H1 (cell line): ENCODE measurements at places on chromosomes 6 and 20. TPM values are rescaled to one million over a fixed set of nuclear protein-coding genes. Genes with fewer than 3 reads are reported as not detected.

DNA sequence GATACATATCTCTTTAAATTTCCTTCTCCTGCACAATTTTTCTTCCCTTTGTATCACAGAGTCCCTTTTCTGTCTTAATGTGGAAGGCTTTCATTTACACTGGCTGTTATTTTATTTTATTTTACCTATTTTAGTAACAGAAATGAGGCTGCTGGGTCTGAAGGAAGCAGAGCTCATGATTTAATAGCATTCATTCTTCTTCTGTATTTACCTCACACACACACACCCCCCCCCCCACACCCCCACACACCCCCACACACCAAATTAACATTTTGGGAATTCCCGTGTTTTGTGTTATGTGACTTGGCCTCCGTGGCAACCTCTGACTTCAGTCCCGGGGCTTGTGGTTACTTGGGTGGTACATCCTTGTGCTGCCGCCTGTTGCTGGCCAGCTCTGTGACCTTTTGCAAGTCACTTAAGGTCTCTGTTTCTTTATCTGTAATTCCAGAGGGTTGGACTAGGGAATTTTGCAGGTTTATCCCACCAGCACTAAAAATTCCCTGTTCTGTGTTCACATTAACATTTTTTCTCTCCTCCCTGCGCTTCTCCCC, 108.8 kb downstream of the TIAM2 start:
- no peaks in the 10 kb centered on the region for H3K36me3 ChIP-seq
- H3K27me3 ChIP-seq, result no peaks in the 10 kb centered on the region
- H3K27ac ChIP-seq, result no peak overlapping the region
- no peak overlapping the region for H3K4me3 ChIP-seq

GRCh38 chr6:53312355-53312754, 36.4 kb downstream of the ELOVL5 start:
- no peaks in the 10 kb centered on the region for H3K27me3 ChIP-seq
- H3K4me1 ChIP-seq, result peaks cover 11% of the 10 kb centered on the region
- no peak for DNase-seq
- no peak overlapping the region for H3K27ac ChIP-seq
- H3K4me3 ChIP-seq, result no peak overlapping the region
- no peaks in the 10 kb centered on the region for H3K36me3 ChIP-seq

DNA sequence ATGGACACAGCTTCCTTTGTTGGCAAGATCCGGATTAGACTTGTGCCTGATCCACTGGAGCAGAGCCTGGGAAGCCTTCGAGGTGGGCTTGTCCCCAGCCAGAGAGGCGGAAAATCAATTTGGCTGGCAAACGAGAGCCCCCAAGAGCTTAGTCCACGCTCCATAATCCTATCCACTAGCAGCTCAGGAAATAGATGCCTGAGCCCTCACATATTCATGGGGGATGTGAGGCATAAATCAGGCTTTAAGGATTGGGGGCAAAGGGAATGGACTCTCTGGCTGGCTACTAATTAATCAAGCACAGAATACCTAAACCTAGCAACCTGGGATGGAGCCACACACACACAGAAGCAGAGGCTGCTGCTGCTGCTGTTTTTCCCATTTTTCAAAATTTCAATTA, 137.9 kb downstream of the PKHD1 start:
- H3K4me1 ChIP-seq, result no peaks in the 10 kb centered on the region
- H3K36me3 ChIP-seq, result no peaks in the 10 kb centered on the region
- H3K27me3 ChIP-seq, result no peaks in the 10 kb centered on the region
- H3K27ac ChIP-seq, result no peak overlapping the region

- no peak overlapping the region for H3K4me3 ChIP-seq
- no peak for DNase-seq
These were observed 21.3 kb downstream of the PRKN start for GRCh38 chr6:162706232-162706631.

- H3K27ac ChIP-seq, result no peak overlapping the region
- DNase-seq, result no peak
- peaks cover 1% of the 10 kb centered on the region for H3K27me3 ChIP-seq
- no peak overlapping the region for H3K4me3 ChIP-seq
- no peaks in the 10 kb centered on the region for H3K36me3 ChIP-seq
- H3K4me1 ChIP-seq, result no peaks in the 10 kb centered on the region
These were observed 542.9 kb upstream of the JAG1 start for GRCh38 chr20:11216451-11217314.

DUSP15 gene
- polyA plus RNA-seq, result 3.2 and 6.0 TPM in 2 replicates

ADGRG6 gene
- 1.1 and 1.7 TPM in 2 replicates for polyA plus RNA-seq

OR2B6 gene
- 0.26 and 0.46 TPM in 2 replicates for polyA plus RNA-seq

- no peaks in the 10 kb centered on the region for H3K36me3 ChIP-seq
- no peak overlapping the region for H3K4me3 ChIP-seq
- H3K4me1 ChIP-seq, result peaks cover 9% of the 10 kb centered on the region; the same call in 1 of the 2 replicates
- H3K27ac ChIP-seq, result no peak overlapping the region
These were observed 11.1 kb upstream of the SLC22A23 start for GRCh38 chr6:3467996-3468395.

DNA sequence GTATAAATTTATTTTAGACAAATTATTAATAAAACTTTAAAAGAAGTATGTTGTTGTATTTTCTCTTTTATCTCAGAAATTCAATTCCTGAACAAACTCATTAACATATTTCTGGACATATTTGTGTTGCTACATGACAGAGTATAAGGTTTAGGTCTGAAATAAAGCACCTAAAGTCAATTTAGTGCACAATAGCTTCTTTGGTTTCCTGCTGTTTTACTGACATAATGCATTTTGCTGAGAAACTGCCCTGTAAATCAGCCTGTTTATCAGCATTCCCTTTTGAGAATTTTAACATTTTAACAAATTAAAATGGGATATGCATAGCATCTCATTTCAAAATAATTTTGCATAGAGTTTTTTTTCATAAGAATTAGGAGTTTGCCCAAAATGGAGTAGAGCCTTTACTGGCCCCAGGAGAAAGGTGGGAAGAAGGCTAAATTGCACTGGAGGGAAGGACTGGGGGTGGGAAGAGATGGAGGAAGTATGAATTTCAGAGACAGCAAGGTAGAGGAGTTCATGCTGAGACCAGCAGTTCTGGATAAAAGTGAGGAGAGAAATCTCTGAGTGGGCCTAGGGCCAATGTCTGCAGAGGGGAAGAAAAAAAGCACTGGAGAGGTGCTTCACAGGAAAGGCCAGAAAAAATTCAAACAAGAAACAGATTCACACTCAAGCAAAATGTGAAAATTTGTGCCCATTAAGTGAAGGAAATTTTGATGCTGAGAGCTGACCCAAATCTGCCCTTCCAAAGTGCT, 324.2 kb upstream of the HSF2 start:
- H3K36me3 ChIP-seq, result no peaks in the 10 kb centered on the region
- H3K4me3 ChIP-seq, result no peak overlapping the region

DNA sequence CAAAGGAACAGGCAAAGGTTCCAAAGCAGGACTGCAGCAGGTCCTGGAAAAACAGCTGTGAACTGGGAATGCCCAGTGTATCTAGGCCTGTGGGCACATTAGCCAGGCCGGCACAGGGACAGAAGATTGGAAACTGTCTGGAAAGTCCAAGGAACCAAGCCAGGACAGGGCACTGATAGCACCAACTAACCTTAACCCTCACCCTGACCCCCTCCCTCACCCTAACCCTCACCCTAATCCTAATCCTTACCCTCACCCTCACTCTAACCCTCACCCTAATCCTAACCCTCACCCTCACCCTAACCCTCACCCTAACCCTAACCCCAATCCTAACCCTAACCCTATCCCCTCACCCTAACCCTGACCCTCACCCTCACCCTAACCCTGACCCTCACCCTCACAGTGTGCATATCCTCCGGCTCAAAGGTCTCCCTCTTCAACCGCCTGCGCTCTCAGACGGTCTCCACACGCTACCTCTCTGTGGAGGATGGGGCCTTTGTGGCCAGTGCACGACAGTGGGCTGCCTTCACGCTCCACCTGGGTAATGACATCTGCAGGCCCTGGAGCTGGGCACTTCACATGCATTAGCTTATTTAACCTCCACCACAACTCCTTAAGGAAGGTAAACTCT, 5.1 kb upstream of the MATN4 start:
- no peak overlapping the region for H3K4me3 ChIP-seq
- DNase-seq, result no peak
- no peaks in the 10 kb centered on the region for H3K36me3 ChIP-seq

SIRPB2 gene
- not detected in 2 replicates for polyA plus RNA-seq

SLC17A4 gene
- polyA plus RNA-seq, result not detected in 2 replicates

DEFB132 gene
- polyA plus RNA-seq, result not detected in 2 replicates

DNA sequence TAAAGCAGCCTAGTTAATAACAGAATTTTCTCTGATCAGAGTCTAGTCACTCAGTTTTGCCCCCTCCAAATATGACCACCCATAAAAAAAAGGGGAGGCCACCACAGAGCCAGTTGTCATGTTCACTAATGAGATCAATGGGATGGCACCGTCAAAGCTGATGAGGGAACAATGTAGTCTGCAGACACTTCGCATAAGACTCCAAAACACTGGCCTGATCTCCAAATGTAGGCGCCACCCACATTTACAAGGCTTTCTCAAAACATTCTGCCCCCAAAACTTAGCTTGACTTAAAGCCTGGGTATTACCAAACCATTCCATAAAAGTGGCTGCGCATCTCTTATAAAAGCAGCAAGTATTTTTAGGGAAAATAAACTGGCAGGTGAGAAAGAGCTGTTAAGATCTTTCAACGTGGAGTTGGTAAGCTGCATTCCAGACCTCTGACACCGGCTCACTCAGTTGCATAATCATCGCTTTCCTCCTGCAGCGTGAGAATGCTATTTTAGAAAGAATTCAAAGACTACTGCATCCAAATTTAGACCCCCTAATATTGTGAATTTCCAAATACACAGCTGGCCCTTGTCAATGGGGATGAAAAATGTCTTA, 59.3 kb downstream of the TBC1D7 start:
- H3K36me3 ChIP-seq, result no peaks in the 10 kb centered on the region
- H3K4me1 ChIP-seq, result no peaks in the 10 kb centered on the region
- H3K4me3 ChIP-seq, result no peak overlapping the region
- no peak overlapping the region for H3K27ac ChIP-seq

ZSCAN12 gene
- polyA plus RNA-seq, result 2.0 and 2.2 TPM in 2 replicates

DNA sequence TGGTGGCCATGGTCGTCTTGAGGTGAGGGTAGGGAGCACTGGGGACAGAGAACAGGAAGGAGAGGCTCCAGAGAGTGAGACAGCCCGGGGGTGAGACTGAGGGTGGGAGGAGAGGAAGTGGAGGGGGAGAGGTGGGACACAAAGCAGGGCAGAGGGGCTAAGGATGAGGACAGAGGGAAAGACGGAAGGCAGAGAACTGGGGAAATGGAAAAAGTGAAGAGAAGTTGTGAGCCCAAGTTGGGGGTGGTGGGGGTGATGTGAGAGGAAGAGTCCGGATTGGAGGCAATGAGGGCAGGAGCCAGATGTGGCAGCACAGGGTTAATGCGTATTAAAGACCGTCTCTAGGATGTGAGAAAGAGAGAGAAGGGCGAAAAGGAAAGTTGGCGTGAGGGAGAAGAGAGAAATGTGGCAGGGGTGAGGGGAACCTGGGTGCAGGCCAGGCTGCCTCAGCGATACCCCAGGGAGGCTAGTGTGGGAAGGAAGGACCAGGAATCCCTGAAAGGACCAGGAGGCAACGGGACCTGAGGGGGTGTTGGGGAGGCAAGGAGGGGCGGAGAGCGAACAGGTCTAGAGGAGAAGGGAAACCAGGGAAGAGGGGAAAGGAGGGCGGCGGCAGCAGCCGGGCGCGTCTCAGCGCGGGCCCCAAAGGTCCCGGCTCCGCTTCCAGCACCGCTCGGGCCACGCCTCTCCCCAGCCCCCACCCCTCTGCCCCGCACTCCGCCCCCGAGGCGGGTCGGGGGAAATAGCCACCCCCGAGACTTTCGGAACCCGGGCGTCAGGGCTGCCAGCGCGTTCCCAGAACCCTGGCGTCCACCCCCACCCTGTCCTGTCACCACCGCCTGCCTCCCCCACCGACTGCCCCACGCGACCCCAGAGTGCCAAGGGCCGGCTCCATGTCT, at the start of gene PPP1R18:
Gene PPP1R18, minus strand, starts transcription at position 637 of the 899 bp plus-strand sequence. Its CDS starts 627 bp downstream, at position 10.
- peaks cover 7% of the 10 kb centered on the region for H3K4me1 ChIP-seq
- H3K4me3 ChIP-seq, result peak within 1 kb of the TSS; percentile 82

PHACTR3 gene
- 0.03 and 0.05 TPM in 2 replicates for polyA plus RNA-seq

GRCh38 chr20:3046677-3047462, 1.0 kb downstream of the MRPS26 start:
- DNase-seq, result peak; percentile 62
- H3K36me3 ChIP-seq, result peaks cover 23% of the 10 kb centered on the region
- H3K27me3 ChIP-seq, result no peaks in the 10 kb centered on the region
- H3K27ac ChIP-seq, result no peak overlapping the region; the same call in 1 of the 2 replicates
